M059J (cell line): ENCODE measurements at places on chromosomes 4 and X. TPM values are rescaled to one million over a fixed set of nuclear protein-coding genes. Genes with fewer than 3 reads are reported as not detected.

GRCh38 chr4:128315756-128316520 is 28.3 kb upstream of the PGRMC2 start:
- DNase-seq = peak; percentile 79

DNA sequence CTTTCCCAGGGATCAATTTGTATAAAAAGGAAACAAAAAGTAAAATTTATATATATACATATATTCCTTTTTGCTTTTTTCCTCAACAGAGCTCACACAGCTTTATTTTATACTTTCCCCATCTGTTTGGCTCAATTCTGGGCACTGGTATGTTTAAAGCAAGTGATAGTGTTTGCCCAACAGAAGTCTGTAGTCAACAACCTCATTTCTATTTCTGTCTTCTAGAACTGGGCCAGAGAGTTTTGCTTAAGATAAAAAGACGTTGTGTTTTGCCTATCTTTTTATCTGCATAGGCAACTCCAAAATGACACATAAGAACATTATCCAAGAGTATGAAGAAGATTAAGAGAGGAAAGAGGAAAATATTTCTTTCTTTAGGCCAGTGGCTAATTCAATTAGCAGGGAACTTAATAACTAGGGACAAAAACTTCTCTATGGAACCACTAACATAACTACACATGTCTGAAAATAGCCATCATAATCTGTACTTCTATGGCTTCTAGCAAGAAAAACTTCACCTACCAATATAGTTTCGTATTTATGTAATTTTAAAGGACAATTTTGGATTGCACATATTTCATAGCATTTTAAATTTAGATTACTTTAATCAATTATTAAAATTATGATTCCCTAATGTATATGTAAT is 1300.5 kb downstream of the ARAP2 start:
- no peak for DNase-seq

DNA sequence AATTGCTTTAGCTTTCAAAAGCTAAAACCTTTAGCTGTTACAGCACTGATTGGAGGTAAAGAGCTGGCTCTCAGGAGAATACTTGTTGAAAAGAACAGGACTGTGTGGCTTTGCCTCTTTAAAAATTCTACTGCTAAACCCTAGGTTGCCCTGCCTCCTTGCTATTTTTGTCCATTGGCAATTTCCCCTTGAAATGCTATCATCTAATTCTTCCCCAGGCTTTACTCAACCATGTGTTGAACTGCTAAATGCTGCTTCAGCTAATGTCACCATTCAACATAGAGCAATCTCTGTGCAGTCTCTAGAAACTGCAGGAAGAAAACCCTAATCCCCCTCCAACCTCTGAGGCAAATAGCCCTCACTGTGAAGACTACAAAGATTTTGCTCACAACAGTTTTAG is 203.7 kb upstream of the ARX start:
- DNase-seq = no peak

DNA sequence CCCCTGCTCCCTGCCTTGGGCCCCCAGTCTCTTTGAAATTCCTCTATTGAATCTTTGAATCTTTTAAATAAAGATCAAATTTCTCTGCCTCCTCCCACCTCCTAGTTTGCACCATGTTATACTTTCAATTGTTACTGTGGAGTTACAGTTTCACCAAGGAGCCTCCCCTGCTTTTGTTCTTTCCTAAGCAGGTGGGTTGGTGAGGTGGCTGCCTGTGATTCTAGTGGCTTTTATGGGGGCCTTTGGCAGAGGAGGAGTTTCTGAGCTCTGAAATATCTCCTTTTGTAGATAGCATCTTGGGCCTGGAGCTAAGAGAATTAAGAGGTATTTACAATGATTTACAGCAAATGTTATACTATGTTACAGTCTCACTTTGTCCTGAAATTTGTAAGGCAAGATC is 133.8 kb upstream of the STX18 start:
- no peak for DNase-seq

- DNase-seq = no peak
Observed at GRCh38 chrX:1076871-1077651, 135.4 kb downstream of the CRLF2 start.

GRCh38 chr4:142960867-142961644 is 115.0 kb upstream of the INPP4B start:
- no peak for DNase-seq

- DNase-seq = no peak
Observed at GRCh38 chr4:6535706-6536105, 39.3 kb upstream of the MAN2B2 start.

GRCh38 chrX:88416002-88416401 is 331.0 kb upstream of the CPXCR1 start:
- DNase-seq = peak; percentile 0

- no peak for DNase-seq
Observed at GRCh38 chrX:7109838-7110793, 37.4 kb upstream of the STS start.

- DNase-seq = peak; percentile 25
Observed at GRCh38 chrX:46279214-46279924, 265.9 kb downstream of the ZNF674 start.

DNA sequence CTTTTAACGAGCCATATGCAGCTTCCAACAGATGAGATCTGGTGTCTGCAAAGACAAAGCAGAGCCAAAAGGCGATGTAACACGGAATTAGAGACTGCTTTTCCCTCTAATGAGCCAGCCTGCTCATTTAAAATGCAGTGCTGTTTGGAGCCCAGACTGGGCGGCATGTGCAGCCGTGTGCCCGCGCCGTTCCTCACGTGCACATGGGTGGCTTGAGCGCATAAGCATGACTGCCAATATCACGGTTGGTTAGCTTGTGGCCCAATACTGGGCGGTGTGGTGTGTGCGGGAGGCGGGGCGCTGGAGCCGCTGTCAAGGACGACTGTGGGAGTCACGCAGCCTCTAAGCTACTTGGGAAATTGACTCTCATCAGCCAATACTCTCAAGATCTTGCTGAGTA is 87.0 kb upstream of the SCOC start:
- DNase-seq = peak; percentile 48

DNA sequence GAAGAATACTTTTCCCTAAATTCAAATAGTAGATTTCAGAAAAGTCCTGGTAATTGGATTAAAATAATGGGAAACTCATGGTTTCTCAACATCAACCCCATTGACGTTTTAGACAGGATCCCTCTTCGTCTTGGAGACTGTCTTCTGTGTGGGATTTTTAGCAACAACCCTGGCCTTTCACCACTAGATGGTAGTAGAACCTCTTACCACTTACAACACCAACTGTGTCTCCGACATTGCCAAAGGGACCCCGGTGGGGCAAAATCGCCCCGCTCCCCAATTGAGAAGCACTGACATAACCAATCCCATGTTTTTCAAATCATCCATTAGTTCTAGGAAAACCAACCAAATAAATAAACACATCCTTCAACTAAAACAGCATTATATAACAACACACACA is 16.9 kb upstream of the ANOS1 start:
- DNase-seq = peak; percentile 55

- DNase-seq = peak; percentile 74
Observed at GRCh38 chr4:40719008-40719623, 30.6 kb upstream of the NSUN7 start.

- DNase-seq = no peak
Observed at GRCh38 chrX:45513042-45513441, 312.4 kb upstream of the DIPK2B start.

GRCh38 chrX:41730081-41730480 is 6.1 kb downstream of the GPR82 start:
- peak; percentile 9 for DNase-seq

DNA sequence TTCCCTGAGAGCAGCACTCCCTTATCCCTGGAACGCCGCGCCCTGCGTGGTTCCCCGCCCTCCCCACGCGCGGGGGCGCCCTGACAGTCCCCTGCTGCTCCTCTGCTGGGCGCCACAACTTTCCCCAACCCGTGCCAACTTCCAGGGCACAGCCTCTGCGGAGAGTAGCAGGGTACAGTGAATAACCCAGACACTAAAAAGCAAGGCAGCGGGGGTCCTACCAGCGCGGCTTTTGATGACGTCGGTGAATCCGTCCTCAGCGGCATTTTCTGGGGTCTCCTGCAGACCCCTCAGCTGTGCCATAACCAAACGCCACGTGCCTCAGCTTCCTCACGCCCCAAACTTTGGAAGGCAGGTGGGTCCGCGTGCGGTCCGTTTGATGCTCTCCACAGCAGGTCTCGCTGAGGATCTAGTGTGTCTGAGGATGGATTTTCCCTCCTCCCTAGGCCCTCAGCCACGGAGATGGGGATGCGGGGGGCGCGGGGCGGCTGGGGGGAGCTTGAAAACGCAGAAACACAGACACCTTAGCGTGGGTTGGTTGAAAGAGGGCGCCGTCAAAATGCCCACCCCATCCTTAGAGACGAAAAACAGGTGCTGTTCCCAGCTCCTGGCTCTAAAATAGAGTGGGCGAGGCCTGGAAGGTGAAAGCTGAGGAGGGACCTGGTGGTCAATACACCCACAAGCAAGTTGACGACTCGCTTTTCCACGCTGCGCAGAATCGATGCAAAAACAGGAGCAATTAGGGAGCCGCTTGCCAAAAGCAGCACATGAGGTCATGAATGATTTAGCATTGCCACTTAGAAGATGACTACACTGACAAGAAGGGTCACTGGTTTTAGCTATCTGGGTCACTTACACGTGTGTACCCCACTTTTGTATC is 405.6 kb downstream of the FAM47A start:
- DNase-seq = no peak

- no peak for DNase-seq
Observed at GRCh38 chr4:75343333-75343732, 170.9 kb downstream of the RCHY1 start.

- DNase-seq = no peak
Observed at GRCh38 chr4:101244349-101244748, 103.0 kb downstream of the PPP3CA start.

GRCh38 chrX:46637938-46638337 is 64.4 kb downstream of the CHST7 start:
- peak; percentile 73 for DNase-seq

DNA sequence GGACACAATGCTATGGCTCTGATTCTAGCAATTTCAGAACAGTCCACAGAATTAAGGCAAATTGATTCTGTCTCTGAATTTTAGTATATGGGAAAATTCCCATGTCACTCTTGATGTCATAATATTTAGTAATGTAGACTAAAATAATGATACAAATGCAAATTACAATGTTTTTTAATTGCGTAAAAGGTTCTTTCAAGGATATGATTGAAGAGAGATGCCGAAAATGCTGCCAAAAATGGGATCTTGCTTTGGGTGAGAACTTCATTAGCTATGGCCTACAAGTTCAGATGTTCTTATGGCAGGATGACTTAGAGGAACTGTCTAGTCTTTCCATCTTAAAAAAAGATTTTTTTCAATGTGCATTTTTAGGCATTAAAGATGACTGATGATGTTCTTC is 170.6 kb downstream of the TMA16 start:
- DNase-seq = no peak

GRCh38 chrX:132622130-132622529 is 133.3 kb upstream of the MBNL3 start:
- peak; percentile 56 for DNase-seq

Gene CCDC149
- total RNA-seq = 5.1 and 8.3 TPM in 2 replicates

Gene SLC25A31
- total RNA-seq = not detected in 2 replicates

Gene PRSS12
- total RNA-seq = 0.59 and 2.6 TPM in 2 replicates

Gene APELA
- 0.17 TPM in 1 of 2 replicates, not detected in the other for total RNA-seq

Gene NCAPG
- 51.7 and 71.8 TPM in 2 replicates for total RNA-seq

Gene CXorf49
- total RNA-seq = not detected in 2 replicates

Gene SLITRK2
- not detected in 2 replicates for total RNA-seq

Gene CHIC2
- total RNA-seq = 31.4 and 34.8 TPM in 2 replicates

Gene TASL
- total RNA-seq = 0.37 TPM in 1 of 2 replicates, not detected in the other

Gene CENPVL2
- total RNA-seq = not detected in 2 replicates
